ENCODE measurements at places on chromosomes 6 and 20.

DNA sequence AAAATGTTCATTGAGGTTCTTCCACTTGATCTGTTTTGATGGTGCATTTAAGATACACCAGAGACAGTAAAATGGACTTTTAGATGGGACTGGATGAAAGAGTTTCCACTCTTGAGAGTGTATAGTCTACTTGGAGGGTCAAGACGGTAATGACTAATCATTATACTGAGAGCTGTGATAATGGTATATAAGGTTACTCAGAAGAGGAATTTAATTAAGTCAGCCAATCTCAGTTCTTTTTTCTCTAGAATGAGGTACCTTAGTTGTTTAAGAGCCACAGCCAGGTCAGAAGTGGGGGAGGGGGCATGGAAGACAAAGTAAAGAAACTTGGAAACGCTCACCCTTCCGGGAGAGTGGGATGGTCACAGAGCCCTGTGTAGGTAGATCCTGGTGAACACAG, 123.9 kb downstream of the MAP3K4 start:
- ATAC-seq: no peak

GRCh38 chr6:142861711-142862110, 83.3 kb downstream of the HIVEP2 start:
- no peak for ATAC-seq

DNA sequence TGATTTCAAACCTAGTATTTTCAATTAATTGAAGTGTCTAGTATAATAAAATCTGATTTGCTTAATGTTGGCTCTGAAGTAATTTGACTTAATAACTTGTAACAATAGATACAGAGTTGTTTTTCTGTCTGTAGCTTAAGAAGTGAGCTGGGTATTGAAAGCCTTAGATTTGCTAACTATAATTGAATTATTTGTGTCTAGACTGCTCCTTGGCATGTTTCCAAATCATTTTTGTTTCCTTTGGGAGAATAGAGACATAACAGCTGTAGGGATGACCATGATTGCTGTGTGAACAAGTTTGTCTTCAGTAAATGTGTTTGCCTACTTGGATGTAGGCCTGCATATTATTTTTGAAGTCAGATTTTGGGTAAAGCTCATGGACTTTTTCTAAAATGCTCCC, 115.4 kb downstream of the SCAF8 start:
- no peak for ATAC-seq

GRCh38 chr20:18176318-18176785, 38.7 kb downstream of the KAT14 start:
- no peak for ATAC-seq

- ATAC-seq: no peak
Observed at GRCh38 chr6:71537717-71538116, 249.1 kb downstream of the OGFRL1 start.

DNA sequence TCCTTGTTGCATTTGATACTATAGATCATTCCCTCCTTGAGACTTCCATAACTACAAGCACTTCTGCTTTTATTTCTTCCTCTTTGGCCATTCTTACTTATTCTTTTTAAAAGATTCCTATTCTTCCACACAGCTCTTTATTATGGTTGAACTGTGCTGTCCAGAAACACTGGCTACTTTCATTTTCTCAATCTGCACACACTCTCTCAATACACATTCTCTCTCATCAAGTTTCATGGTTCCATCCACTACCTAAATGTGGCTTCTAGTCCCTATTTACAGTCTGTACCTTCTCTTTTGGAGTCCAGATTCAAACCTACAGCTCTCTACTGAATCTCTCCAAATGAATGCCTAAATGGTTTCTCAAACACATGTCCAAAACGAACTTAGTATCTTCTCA, 214.3 kb upstream of the RSPO3 start:
- no peak for ATAC-seq

DNA sequence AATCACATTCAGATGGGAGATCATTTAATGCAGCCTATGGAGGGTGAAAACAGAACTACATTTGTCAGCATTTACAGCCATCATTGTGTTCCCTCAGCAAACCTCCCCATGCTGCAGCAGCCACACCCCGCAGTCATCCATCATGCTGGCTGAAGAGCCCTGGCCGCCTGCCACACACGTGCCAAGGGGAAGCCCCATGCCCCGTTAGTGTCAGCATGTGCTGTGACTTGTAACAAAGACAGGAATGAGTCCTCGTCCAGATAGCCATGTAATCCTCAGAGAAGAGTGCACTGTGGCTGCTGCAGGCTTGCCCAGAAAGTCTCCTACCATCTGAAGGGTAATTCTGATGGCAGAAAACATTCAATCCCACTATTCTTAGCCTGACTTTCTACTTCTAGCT, 1097.8 kb downstream of the KIF16B start:
- ATAC-seq: peak; percentile 26

DNA sequence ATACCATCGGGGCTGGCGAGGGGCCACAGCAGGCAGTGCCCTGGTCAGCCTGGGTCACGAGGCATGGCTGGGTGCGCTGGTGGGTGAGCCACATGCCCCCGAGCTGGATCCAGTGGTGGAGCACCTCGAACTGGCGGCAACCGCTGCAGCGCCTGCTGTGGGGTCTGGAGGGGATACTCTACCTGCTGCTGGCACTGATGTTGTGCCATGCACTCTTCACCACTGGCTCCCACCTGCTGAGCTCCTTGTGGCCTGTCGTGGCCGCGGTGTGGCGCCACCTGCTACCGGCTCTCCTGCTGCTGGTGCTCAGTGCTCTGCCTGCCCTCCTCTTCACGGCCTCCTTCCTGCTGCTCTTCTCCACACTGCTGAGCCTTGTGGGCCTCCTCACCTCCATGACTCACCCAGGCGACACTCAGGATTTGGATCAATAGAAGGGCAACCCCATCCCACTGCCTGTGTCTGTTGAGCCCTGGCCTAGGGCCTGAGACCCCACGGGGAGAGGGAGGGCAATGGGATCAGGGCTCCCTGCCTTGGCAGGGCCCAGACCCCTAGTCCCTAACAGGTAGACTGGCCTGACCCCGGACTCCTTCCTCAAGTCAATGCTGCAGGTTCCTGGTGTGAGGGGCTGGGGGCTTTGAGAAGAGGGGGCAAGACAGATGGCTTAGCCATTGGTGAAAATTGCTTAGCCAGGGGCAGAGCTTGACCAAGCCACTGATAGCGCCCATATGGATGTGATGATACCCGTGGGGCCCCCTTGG, 598 bp downstream of the TMEM239 start:
- no peak for ATAC-seq

DNA sequence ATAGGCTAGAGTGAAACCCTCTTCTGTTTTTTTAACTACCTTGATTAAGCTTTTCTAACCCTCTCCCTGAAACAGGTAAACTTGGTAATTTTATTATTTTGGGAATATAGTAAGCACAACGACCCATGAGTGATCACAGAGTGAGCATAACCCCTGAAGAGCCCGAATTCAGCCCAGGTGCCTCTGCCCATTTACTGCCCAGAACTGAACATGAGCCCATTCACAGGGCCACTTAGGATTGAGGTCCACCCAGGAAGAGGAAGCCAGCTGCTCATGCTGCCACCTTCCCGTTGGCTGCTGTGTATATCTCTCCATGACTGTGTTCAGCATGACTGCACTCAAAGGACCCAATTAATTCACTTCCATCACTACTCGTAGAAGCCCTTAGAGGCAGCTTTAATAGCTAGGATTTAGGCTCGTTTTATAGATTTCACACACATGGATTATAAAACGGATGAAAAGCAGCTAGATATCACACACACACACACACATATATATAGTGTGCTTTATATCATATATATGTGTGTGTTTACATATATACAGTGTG, 8.3 kb upstream of the PDE10A start:
- no peak for ATAC-seq

- no peak for ATAC-seq
Observed at GRCh38 chr6:11236076-11236750, 3.7 kb upstream of the NEDD9 start.

- ATAC-seq: no peak
Observed at GRCh38 chr20:2698912-2699311, 6.3 kb downstream of the EBF4 start.

DNA sequence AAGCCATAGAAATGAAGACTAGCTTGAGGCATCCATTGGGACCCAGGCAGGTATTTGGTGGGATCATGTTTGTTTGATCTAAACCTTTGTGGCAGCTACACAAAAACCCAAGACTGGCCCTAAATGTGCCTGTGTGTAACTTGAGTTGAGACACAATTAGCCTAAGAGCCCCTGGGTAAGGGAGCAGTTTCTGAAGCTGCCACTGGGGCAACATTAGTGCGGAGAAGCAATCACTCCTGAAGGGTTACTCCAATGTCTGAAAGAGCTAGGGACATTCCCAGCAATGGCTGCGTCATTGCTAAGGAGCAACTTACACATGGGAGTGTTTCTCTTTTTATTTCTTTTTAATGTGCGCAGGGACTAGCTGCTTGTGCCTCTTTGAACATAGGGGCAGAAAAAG, 67.9 kb upstream of the EEF1E1 start:
- ATAC-seq: no peak

DNA sequence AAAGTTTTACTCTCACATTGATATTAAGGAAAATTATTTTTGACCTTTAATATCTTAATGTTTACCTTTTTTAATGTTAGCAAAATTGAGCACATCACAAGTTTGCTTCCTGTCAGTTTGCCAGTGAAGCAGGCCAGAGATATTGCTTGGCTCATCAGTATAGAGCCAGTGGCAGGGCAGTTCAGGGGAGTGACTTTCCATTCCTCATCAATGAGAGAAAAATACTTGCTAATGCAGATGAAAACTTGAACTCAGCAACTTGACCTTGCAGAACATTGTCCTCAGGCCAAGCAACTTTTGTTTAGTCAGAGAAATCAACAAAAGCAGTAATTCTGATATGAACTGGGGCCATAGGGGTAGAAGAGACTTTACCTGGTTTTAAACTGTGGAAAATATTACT, 6.9 kb downstream of the TAB2 start:
- no peak for ATAC-seq

GRCh38 chr6:87965806-87966205, 81.8 kb upstream of the SPACA1 start:
- ATAC-seq: no peak

- no peak for ATAC-seq
Observed at GRCh38 chr20:14948416-14948815, 611.0 kb upstream of the FLRT3 start.

DNA sequence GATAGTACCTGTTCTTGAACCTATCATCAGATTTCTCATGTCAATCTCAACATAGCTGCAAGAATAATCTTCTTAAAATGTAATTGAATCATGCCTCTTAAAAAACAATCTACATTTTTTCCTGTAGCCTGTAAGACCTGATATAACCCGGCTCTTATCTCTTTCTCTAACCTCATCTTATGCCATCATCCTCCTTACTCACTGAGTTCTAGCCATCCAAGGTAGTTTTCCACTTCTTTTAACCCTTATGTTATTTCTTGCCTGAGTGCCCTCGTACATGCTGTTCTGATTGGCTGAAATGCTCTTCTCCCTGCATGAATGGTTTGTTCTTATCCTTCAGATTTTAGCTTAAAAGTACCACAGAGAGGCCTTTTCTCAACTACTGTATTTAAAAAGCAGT, 16.4 kb downstream of the SLC17A5 start:
- ATAC-seq: no peak

DNA sequence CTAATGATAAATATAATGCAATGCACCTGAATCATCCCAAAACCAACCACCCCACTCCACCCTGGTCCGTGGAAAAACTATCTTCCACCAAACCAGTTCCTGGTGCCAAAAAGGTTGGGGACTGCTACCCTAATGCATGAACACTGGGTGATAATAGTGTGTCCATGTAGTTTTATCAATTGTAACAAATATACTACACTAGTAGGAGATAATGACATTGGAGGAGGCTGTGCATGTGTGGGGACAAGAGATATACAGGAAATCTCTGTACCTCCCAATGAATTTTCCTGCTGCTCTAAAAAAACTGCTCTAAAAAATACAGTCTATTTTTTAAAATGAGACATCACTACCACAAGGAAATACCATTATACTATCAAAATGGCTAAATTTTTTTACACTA, 20.5 kb downstream of the CEP85L start:
- ATAC-seq: no peak

DNA sequence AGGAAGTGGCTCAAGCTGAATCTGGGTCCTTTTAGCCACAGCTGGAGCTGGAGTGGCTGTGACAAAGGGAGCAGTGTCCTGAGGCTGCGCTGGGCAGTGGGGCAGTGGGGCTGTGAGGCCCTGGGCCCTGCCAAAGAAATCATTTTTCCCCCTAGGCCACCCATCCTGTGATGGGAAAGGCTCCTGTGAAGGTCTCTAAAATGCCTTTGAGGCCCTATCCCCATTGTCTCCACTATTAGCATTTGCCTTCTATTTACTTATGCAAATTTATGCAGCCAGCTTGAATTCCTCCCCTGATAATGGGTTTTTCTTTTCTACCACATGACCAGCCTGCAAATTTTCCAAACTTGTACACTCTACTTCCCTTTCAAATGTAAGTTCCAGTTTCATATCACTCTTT, 539.2 kb downstream of the MEI4 start:
- ATAC-seq: no peak

GRCh38 chr20:20939006-20939405, 167.2 kb downstream of the LINC00237 start:
- no peak for ATAC-seq

- no peak for ATAC-seq
Observed at GRCh38 chr6:68638230-68638900, 3.3 kb downstream of the ADGRB3 start.

DNA sequence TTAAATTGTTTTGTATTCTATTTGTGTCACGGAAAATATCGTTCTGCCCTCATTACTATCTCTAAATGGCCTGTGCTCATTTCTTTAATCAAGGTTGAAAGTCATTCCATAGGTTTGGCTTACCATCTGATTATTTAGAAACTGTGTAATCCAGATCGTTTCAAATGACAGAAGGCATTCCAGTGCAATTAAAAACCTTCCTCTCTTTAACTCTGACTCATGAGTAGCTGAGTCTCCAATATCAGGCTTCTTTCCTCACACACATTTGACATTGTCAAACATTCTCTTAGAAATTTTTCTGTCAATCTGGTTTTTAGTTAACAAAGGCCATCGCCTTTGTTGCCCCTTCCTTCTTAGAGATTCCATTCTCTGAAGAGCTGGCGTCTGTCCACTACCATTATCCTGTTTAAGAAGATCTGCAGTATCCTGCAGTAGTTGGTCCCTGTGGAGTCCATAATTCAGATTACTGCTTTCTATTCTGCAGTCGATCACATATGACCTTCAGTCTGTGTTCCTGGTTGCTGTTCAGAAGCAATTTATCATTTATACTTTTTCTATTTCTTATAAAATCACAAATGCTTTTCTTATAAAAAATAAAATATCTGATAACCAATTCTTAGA, 3.9 kb upstream of the TRDN start:
- ATAC-seq: no peak

Measured in esophagus mucosa (tissue), 1 donor.